NCI-H2081 treated with DMSO at 0.1 percent for 48 hours (cell line): ENCODE measurements at places on chromosomes 1 and 21.

- DNase-seq, result no peak
Observed at GRCh38 chr1:77874804-77875445, 13.5 kb upstream of the NEXN start.

DNA sequence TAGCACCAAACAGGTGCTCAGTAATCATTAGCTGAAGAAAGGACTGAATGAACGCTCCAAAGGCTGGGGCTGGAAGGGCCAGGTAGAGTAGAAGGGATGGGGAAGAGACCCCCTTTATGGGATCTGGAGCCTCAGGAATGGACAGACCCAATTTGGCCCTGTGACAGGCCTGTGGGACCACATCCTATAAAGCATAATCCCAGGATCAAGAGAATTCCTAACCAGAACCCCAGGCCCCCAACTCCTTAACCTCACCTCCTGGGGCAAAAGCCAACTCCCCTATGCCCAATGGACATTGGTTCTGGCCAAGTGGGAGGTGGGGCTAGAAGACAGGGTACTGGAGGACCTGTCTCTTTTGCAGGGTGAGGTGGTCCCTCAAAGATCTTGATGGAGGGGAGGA is 9.2 kb downstream of the HPCAL4 start:
- DNase-seq, result no peak

DNA sequence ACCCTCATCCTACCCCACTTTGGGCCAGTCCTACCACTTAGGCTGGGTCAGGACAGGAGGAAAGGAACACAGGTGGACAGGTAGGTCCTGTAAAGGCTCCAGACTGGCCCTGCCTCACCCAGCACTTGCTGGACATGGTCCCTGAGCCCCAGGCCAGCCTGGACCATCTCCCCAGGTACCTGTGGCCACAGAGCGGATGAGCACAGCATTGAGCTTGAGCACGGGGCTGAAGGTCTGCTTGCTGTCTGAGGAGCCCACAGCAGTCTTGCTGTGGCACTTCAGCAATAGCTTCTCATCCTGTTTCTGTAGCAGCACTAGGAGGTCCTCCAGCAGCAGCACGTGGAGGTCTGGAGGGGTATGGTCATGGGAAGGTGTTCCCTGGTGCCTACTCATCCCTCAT is 23.3 kb downstream of the LRRC71 start:
- DNase-seq, result no peak

GRCh38 chr1:199545780-199546179 is 481.7 kb upstream of the NR5A2 start:
- DNase-seq, result no peak

- no peak for DNase-seq
Observed at GRCh38 chr1:43789604-43790550, 82.5 kb downstream of the ST3GAL3 start.

DNA sequence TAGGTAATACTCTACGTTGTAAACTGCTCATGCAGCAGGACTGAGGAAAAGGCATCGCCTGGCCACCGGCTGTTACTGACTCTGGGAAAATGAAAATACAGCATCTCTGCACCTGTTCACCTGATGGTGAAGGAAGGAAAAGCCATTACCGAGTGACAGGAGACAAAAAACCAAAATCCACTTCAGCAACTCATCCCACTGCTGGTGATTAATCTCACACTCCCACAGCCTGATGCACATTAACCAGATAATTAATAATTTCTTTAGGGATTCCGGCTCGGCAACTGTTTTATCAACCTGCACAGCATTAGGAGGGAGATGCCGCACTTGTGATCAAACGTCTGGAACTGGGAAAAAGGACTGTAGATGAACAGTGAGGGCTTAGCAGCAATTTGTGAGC is 183.9 kb upstream of the ESRRG start:
- DNase-seq, result no peak

- no peak for DNase-seq
Observed at GRCh38 chr1:98839840-98840239, 164.8 kb downstream of the PLPPR5 start.

DNA sequence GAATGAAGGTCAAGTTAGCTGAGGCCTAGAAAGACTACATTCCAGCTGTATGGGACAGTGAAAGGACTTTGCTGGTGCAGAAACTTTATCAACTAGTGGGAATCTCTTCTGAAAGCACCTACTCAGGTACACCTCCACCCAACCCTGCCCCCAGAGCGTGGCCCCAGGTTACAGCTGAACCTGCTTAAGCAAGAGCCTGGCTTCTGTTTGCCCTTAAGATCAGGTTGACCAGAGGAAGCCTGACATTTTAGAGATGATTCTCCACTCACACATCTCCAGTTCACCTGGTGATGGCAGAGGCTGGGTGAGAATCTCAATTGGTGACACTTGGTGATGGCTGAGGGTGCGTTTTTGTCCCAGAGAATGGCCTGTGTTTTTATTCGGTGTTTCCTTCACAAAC is 24.0 kb downstream of the ELAPOR1 start:
- DNase-seq, result no peak

- no peak for DNase-seq
Observed at GRCh38 chr1:16090076-16090826, 16.8 kb upstream of the FAM131C start.

DNA sequence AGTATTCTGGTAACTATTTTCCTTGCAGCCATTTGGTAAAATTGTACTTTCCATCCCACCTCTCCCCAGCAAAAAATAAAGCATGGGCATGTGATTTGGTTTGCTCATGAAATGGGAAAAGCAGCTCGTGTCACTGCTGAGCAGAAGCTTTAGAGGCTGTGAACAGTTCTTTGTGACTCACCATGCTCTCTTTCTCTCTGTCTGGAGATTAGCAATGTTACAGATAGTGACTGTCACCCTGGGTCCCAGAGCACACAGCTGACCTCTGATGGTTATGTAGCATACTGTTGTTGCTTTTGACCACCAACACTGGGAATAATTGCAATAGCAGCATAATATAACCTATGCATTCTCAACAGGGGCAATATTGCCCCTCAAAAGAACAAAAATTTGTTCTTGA is 70.6 kb downstream of the RGS2 start:
- DNase-seq, result no peak
